ENCODE measurements at places on chromosomes 2 and 18.

DNA sequence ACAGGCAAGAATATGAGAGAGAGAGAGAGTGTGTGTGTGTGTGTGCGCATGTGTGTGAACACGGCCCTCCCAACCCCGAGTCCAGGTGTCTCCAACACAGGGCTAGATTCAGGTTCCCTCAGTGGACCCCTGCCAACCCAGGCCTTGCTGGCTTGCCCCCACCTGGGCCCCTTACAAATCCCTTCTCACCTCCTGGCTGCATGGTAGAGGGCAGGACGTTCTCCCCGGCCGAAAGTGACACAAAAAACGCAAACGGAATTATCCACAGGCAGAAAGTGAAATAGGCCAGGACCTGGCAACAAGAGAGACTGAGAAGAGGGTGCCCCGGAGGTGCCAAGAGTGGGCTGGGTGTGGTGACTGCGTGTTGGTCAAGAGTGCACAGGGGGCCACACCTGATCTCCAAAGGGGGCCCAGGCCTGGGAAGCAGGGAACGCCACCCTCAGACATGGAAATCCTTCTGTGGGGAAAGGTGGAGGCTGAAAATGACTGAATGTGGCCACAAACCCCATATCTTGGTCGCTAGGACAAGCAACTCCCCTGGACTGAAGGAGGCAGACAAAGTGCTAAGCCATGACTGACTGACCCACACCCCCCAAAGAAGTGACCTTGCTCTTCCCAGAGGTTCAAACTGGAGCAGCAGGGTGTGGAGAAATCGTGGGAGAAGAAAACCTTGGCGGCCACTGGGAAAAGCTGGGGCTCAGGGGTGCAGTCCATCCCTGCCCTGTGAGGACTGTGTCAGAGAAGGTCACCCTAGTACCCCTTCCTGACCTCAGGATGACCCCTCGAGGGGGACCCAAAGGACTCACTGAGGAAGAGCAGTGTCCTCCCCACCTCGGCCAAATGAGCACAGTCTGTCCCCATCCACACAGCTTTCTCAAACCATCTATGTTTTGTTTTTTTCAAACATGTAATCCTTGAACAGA is 5.7 kb downstream of the TEX261 start:
- H3K27ac ChIP-seq, result no peak overlapping the region
- peaks cover 51% of the 10 kb centered on the region for H3K4me1 ChIP-seq
- no peak for DNase-seq

GRCh38 chr2:187379869-187380268 is 68.2 kb downstream of the CALCRL start:
- no peak for DNase-seq
- H3K36me3 ChIP-seq, result no peaks in the 10 kb centered on the region
- no peaks in the 10 kb centered on the region for H3K27me3 ChIP-seq

DNA sequence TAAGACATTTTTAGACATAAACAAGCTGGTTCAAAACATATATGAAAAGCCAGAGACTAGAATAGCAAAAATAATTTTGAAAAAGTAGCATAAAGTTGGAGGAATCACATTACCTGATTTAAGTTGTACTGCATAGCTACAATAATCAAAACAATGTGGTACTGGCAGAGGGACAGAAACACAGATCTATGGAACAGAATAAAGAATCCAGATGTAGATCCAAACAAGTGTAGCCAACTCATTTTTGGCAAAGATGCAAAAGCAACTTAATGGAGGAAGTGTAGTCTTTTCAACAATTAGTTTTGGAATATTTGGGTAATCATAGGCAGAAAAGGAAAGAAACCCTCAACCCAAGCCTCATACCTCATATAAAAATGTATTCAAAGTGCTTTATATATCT is 278.7 kb upstream of the ZNF521 start:
- no peaks in the 10 kb centered on the region for H3K4me1 ChIP-seq
- no peaks in the 10 kb centered on the region for H3K27me3 ChIP-seq
- DNase-seq, result no peak
- no peak overlapping the region for H3K27ac ChIP-seq
- H3K4me3 ChIP-seq, result no peak overlapping the region

GRCh38 chr2:233349005-233349998 is 5.0 kb upstream of the DGKD start:
- DNase-seq, result no peak
- no peaks in the 10 kb centered on the region for H3K27me3 ChIP-seq
- no peaks in the 10 kb centered on the region for H3K36me3 ChIP-seq
- H3K4me1 ChIP-seq, result peaks cover 28% of the 10 kb centered on the region

- no peak for DNase-seq
- no peaks in the 10 kb centered on the region for H3K27me3 ChIP-seq
- peaks cover 51% of the 10 kb centered on the region for H3K36me3 ChIP-seq
- no peak overlapping the region for H3K4me3 ChIP-seq
- peaks cover 46% of the 10 kb centered on the region for H3K4me1 ChIP-seq
These were observed 84.1 kb downstream of the EPAS1 start for GRCh38 chr2:46381263-46381849.
